AG20443 (cell line): ENCODE measurements at places on chromosomes 12 and 14.

- DNase-seq = peak; percentile 54
Observed at GRCh38 chr14:100132903-100133510, 26.4 kb downstream of the DEGS2 start.

GRCh38 chr12:54206791-54207190 is 18.0 kb upstream of the SMUG1 start:
- no peak for DNase-seq

GRCh38 chr14:21048638-21049037 is 6.5 kb downstream of the RNASE7 start:
- no peak for DNase-seq

DNA sequence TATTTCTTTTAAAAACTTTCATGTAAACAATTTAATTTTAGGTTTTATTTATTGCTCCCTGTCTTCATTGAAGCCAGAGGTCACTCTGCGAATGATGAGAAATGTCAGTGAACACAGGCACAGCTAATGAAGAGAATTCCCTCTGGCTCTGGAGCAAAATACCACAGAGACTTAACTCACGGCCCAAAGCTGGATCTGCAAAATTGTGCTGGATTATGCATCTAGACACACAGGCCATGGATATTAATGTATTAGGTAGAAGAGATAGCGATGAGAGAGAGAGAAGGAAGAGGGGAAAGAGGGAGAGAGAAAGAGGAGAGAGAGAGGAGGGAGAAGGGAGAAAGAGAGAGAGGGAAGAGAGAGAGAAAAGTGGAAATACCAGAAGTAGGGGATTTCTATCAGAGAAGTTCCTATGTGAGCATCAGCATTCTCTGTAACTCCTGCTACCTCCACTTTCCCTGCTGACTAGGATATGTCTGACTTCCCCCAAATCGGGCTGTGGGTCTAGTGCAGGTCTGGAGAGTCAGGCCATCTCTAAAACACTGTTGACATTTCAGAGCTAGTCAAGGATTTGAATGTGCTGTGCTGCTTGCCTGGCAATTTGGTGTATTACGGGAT is 3.7 kb downstream of the ARHGDIB start:
- DNase-seq = no peak

DNA sequence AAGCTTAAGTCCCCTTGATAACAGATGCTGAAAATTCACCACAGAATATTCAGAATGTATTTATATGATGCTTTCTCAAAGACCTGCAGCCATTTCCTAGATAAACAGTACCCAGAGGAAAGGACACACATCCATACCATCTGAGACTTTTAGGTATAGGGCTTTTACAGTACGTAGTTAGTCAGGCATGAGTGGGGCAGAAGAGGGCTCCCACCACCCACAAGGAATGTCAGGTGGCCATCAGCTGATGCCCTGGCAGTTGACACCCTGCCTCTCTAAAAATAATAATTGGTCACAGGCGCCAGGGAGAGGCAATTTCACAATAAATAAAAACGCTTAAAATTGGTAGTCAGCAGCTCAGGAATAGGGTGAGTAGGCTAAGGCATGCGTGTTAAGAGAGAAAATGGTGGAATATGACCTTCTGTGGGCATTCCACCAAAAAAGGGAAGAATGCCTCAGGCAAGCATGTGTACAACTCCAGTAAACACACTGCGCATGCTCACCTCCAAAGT is 7.8 kb upstream of the TAS2R46 start:
- no peak for DNase-seq

DNA sequence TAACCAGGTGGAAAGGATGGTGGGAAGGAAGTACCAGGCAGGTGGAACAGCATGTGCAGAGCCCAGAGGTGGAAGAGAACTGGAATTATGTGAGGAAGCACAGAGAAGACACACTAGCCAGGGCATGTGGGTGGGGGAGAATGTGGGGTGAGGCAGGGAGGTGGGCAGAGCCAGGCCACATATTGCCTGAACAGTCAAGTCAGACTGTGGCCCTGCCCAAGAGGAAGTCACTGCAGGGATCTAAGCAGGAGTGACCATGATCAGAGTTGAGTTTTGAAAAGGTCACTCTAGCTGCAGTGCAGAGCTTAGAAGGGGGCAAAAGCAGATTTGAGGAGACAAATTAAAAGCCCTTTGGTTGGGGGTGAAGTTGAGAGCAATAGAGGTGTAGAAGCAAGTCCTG is 114.0 kb upstream of the SLC38A2 start:
- no peak for DNase-seq

DNA sequence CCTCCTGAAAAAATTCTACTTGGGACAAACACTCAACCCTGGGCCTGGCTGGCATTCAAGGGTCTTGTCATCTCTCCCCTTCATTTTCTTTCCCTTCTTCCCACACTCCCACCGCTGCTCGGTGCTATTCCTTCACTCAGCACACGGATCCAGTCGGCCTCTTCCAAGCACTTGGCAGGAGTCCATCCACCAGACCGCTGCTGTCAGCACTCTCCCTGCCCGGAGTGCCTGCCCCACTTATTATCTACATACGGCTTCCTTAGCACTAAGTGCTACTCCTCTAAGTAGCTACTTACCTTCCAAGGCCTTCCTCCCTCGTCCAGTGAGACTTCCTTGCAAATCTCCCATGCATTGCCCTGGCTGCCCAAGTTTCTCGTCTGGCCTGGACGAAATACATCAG is 29.8 kb downstream of the CALM1 start:
- no peak for DNase-seq

- DNase-seq = no peak
Observed at GRCh38 chr14:69354383-69355153, 43.5 kb downstream of the ERH start.

DNA sequence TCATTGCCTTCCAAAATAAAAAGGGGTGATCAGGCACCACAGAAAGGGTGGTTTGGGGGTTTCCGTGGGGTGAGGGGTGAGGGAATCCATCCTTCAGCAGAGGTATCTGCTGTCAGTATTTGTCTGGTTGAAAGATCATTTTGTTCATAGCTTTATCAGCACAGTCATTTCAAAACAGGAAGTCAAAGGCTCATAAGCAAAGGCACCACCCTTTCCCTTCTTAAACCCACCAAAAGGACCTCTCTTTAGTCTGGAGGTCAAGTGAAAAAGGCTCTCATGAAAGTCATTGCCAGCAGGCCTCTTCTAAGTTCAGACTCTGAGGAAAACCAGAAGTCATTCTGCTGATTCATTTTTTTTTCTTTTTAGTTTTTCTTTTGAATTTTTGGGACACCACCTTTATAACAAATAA is 6.2 kb downstream of the CHST11 start:
- no peak for DNase-seq

DNA sequence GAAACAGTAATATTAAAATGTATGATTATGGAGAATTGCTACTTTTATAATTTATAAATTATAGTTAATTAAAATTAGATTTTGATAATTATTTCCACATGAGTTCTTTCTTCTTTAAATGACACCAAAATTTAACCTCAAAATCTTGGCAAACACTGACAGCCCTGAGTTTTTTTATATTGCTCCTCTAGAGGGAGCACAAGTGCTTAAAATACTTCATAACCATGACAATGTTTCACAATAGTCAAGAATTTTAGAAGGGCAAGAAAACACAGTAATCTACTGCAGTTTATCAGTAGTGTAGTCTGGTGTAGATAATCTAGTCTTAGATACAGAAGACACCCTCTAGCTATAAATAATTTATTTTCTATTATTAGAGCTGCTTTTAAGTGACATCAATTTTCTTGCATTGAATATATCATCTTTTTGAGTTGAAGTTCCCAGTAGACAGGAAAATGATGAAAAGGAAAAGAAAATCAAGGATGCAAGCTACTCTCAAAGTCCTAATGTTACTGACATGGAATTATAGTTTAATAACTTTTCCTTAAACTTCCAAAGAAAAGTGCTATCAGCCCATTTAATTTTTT is 14.3 kb upstream of the PTGER2 start:
- DNase-seq = peak; percentile 67

DNA sequence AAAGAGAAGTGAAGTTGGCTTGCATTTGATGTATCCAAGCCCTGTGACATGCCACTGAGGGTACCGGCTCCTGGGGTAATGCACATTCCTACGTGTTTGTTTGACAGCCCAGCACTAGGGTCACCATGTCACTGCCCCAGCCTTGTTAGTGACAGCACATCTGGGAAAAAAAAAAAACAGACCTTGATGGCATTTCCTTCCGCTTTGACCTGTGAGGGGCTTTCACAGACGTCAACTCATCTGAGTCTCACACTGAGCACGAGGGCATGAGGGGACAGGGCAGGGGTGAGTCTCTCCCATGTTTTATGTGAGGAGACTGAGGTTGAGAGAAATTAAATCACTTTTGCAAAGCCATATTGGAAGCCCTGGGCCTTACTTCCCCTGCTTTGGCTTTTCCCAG is 111.5 kb downstream of the NUAK1 start:
- no peak for DNase-seq

DNA sequence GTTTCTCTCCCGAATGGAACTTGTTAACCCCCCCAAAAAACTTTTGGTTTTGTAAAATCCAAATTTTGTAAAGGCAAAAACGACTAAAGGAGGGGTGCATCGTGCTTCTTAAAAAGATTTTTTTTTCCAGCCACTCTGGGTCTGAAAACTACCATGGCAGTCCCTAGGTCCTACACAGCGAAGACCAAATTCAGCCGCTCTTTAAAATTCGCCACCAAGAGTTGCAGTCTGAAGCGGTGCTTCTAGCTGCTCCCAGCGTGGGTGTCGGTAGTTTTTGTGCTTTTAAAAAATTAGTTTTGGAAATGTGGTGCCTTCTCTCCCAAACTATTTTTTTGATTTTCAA is 873 bp upstream of the GSC start:
- DNase-seq = no peak

- DNase-seq = no peak
Observed at GRCh38 chr14:105195522-105196264, 14.6 kb upstream of the NUDT14 start.

DNA sequence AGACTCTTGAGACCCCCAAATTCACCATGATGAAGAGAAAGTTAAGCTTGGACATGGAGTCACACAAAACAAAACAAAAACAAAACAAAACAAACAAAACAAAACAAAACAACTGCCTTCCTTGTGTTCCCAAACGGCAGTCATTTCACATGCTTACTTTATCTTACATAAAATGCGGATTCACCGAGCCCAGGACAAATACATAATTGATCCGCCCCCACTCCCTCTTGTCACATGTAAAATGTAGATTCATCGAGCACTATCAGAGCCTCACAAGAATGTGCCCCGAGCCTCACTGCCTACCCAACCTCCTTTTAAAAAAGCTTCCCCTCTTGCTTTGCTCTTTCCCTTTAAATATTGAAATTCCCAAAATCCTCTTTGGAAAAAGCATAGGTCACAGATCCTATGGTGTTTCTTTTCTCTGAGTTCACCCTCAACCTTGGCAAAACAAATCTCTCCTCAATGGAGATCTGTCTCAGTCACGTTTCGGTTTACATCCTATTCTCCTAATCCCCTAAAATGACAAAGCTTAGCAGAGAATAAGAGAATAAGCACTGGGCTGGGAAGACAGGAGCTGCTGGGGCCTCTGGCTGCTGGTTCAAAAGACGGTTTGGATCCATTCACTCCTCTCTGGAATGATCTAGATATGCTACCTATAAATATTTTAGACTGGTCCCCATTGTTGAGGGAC is 83.7 kb downstream of the NINJ2 start:
- DNase-seq = no peak

DNA sequence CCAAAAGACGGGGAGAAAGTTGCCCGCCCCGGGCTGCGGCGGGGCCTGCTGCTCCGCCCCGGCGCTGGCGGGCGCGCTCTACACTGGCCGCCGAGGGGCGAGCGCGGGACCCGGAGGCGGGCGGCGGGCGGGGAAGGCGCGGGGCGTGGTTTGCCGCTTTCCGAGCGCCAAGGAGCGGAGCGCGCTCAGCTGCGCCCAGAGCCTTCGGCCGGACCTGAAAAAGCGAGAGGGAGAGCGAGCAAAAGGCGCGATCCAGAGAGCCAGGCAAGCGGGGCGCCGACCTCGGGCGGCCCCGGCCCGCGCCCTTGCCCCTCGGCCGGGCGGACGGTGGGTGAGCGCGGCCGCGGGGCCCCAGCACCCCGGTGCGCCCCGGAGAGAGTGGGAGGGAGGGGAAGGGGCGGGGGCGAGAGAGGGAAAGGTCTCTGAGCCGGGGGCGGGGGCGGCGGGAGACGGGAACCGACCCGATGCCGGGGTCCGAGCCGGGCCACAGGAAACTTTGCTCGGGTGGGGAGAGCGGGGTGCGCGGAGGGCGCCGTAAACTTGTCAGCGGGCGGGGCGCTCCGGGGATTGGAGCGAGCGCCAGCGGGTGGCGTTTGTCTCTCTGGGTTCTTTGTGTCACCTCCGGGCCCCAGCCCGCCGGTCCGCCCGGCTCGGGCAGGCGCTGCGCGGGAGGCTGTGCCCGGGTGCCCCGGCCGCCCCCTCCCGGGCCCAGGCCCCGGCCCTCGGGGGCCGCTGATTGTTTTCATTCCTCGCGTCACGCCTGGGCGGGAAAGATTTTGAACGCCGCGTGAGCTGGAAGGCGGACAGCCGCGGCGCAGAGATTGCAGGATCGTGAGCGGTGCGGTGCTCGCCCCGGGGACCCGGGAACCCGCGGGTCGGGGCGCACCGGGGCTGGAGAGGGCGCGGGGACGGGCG is at the start of gene SYNE2:
SYNE2 (plus strand) TSS at position 188 of the 915 bp plus-strand sequence. CDS start 56,145 bp downstream, outside the sequence.
- DNase-seq = peak; percentile 95

DNA sequence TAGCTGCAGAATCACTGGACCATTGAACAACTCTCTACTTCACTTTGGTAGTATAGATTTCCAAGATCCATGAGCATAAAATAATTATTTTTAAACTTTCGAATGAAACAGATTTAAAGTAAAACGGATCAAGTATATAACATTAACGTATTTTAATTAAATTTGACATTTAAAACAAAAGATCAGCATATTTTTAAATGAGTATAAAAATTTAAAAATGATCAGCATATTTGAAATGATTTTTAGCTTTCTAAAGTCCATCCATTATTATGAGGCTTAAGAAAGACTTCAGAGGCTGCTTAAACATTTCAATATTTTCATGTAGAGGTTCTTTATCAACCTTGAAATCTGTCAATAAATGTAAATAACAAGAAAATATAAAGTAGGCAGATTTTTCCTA is 5.2 kb upstream of the USP15 start:
- DNase-seq = no peak

DNA sequence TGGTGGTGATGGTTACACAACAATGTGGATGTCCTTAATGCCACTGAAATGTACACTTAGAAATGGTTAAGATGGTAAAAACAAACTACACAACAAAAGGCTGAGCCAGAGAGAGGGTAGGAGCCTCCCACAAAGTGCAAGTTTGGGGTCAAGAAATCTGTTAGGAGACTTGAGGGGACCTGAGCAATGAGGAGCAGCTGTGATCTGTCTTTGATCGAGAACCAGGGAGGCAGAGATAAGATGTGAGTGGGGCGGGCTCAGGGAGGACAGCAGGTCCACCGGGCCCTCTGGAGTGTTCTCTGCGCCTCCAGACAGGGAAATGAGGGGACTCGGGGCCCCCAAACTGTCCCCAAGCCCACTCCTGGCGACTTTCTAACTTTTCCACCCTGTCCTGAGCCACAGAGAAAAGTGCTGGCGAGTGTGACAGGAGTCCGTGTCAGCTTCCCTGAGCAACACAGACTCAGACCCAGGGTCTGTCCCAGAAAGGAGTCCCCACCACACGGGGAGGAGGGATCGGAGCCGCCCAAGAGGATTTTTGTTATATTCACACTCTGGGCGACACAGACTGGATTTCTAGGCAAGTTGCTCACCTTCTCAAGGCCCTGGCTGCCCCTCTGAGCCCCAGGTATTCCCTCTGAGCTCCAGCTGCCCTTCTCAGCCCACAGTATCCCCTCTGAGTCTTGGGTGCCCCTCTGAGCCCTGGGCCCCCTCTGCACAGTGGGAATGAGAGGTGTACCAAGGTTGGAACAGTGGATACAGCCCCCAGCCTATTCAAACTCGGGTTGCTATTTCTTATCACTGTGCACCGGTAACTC is 11.5 kb upstream of the SCARB1 start:
- no peak for DNase-seq

GRCh38 chr14:105203057-105203531 is 22.0 kb upstream of the NUDT14 start:
- DNase-seq = peak; percentile 92

- DNase-seq = peak; percentile 49
Observed at GRCh38 chr12:1579651-1580435, 14.5 kb downstream of the FBXL14 start.
